WERI-Rb-1 (cell line): ENCODE measurements at places on chromosomes 12 and 14.
A peak's percentile ranks its signal among the peaks of the same experiment; 100 is the strongest.

DNA sequence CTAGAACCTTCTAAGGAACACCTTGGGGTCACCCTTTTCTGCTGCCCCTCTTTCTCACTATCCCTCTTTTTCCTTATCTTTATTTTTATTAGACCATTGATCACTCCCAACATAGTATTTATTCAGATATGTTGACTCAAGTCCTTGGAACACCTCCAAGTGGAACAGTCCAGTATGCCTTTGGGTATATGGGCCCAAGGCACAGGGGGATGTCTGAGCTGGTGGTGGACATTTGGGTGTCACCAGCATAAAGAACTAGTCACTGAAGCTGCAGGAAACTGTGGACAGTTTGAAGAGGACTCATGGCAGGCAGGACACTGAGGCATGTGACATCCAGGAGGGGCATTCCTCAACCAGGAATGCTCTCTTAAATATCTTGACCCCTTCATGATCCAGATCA lies 105.6 kb downstream of the VEZT start:
- no peak for DNase-seq

DNA sequence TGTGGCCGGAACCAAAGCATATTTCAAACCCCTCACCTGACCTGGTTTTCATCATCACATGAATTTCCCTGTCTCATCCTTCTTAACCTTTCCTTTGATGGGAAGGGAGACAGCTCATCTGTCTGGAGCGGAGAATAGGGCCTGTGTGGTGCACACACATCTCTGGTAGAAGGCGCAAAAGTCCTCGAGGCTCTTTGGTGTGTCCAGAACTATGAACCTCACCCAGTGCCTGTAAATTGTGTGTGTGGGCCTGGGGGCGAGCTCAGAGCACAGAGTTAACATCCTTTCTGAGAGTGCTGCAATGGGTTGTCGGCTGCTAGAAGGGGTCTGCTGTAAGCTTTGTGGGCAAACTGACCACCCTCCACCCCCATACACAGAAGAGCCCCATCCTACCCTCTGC lies 749 bp downstream of the GALNT6 start:
- DNase-seq = no peak

DNA sequence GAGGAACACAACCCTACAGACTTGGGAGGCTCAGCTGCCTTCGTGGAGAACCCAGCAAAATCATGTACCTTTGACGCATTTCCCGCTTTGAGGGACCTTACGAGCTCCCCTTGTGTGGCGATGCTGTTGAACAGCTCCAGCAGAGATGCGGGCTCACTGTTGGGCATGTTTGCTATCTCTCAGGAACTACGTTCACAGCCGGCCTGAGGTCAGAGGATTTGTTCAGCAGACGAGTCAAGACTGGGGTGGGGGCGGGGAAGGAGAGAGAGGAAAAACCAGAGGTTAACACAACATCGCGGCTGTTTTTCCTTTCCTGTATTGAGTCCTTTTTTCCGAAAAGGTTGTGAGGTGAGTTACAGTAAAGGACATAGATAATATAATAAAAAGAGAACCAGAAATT lies 45.9 kb downstream of the SLC25A47 start:
- no peak for DNase-seq

DNA sequence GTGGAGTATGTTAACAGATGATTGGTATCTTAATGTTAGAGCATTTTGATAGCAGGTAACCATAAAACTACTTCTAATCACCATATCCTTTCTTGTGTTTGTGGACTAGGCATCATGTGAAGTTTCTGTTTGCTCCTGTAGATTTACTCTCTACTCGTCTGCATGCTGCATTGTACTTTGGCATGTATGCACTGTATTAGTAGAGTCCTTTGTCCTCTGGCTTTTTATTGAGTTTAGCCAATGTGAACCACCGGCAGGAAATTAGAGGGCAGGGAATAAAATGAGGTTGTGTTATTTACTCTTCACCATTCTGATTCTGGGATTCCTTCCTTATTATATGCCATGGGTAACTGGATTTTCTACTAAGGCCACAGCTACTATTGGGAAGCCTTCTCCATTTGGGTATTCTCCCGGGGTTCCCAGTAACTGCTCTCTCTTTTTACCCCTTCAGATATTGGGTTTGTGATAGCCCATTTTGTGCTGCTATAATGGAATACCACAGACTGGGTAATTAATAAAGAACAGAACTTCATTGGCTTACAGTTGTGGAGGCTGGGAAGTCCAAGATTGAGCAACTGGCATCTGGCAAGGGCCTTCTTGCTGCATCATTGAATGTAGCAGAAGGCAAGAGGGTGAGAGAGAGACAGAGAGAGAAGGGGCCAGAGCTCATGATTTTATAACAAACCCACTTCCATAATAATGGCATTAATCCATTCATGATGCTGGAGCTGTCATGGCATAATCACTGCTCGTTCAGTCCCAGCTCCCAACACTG lies 22.4 kb downstream of the FAM177A1 start:
- no peak for DNase-seq

GRCh38 chr14:71985538-71986189 lies 53.4 kb downstream of the RGS6 start:
- DNase-seq = no peak

DNA sequence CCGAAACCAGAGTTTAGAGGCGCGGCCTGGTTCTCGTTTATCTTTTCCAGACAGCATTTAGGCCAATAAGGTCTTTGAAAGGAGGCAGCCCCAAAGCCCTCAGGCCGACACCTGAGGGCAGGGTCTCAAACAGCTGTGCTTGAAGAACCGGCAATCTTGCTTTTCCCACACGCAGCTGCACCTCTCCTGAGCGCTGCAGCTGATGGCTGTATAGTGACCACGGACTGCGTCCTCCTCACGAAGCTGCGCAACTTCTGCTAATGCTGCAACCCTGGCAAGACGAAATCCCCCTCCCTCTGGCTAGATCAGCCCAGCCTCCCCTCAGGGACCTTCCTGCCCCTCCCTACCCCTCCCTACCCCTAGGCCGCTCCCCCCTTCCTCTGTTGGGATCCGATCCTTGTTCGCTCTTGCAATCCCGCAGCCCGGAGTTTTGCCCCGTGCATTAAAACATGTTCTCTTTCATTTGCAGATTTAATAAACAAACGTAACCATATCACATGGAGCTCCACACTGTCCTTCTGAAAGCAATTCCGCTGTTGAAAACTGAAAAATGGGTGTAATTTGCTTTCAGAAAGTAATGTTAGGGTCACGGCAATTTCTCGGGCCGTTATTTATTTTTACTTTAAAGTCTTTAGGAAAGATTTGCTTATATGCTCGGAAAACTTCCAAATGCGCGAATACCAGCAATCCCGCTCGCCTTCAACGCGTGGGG lies 4.8 kb upstream of the PAX9 start:
- no peak for DNase-seq

DNA sequence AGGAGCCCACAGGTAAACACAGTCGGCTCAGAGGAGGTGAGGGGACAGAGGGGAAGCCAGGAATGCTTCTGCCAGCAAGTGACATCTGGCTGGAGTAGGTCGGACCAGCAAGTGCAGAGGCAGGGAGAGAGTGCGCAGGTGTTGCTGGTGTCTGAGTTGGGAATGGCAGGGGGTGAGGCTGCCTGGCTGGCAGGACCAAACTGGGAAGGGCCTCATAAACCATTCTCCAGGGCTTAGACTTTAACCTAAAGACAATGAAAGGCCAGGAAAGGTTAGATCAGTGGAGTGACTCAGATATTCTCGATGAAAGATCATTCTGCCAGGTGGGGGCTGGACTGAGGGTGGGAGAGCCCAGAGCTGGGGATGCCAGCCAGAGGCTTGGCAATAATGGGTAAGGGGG lies 66.4 kb downstream of the ITPK1 start:
- DNase-seq = no peak

GRCh38 chr12:23930599-23930998 lies 18.9 kb downstream of the SOX5 start:
- DNase-seq = no peak

DNA sequence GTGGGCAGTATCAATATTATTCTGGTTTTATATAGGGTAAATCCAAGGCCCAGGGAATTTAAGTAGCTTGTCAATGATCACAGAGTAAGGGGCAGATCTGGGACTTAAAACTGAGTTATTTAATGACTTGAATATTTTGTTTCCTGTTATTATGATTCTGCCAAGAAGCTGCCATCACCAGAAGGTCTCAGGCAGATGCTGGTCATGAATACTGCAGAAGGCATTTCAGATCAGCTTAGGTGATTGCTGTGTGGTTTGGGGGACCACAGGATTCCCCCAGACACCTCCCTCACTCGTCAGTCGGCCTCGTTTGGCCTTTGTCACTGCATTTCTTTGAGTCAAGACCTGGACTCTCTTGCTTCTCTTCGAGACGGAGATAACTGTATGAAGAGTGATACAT lies 47.7 kb upstream of the EVL start:
- no peak for DNase-seq

GRCh38 chr12:103442822-103443221 lies 52.9 kb downstream of the C12orf42 start:
- DNase-seq = no peak

DNA sequence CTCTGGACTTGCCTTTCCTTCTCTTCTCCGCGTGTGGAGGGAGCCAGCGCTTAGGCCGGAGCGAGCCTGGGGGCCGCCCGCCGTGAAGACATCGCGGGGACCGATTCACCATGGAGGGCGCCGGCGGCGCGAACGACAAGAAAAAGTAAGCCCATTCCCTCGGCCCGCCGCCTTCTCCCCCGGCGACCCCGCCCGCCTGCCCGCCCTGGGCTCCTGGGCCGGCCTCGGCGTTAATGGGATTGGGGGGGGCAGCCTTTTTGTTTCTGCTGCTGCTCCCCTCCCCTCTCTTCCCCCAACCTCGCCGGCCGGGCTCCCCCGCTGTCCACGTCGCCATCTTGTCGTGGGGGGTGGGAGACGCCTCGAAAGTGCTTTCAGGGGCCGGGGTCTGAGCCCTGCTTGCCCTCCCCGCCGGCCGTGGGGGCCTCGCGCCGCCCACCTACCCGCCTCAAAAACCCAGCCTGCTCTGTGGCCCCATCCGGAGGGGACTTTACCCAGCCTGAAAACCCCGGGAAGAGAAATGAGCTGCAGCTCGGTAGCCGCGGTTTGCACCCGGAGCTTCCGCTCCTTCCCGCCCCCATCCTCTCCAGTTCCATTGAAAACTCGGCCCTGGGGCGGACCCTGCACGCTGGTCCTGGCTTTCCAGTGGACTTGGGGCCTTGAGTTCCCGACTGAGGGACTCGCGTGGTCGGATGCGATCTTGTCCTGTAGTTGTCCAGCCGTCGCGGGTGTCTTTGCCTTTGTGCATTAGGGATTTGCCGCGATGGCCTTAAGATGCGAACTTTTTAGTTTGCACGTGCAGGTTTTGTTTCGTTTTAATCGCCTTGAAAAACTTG lies 598 bp downstream of the HIF1A start:
- peak; percentile 73 for DNase-seq

- peak; percentile 77 for DNase-seq
Observed at GRCh38 chr12:77685112-77685511, 145.6 kb upstream of the NAV3 start.

DNA sequence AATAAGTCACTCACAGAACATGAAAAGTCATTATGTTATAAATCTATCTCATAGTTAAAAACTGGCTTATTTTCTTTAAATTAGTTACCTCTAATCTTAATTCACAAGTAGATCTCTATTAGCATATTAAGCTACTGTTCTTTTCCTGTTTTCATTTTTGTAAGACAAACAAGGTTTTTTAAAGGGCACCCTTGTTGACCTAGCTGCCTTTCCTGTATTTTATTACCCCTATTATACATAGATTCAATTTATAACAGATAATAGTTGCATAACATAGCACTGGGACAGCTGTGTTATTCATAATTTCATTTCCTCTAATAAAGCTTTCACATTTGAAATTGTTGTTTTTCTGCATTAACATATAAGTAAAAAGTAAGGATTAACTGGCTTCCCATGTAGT lies 1500.7 kb upstream of the FLRT2 start:
- no peak for DNase-seq

- DNase-seq = no peak
Observed at GRCh38 chr12:69096669-69097335, 142.6 kb upstream of the CPSF6 start.

- no peak for DNase-seq
Observed at GRCh38 chr12:53217051-53217930, 10.2 kb upstream of the ITGB7 start.

GRCh38 chr12:110798461-110798860 lies 48.3 kb upstream of the CCDC63 start:
- DNase-seq = no peak

- DNase-seq = no peak
Observed at GRCh38 chr12:95980437-95980836, 15.7 kb downstream of the HAL start.

DNA sequence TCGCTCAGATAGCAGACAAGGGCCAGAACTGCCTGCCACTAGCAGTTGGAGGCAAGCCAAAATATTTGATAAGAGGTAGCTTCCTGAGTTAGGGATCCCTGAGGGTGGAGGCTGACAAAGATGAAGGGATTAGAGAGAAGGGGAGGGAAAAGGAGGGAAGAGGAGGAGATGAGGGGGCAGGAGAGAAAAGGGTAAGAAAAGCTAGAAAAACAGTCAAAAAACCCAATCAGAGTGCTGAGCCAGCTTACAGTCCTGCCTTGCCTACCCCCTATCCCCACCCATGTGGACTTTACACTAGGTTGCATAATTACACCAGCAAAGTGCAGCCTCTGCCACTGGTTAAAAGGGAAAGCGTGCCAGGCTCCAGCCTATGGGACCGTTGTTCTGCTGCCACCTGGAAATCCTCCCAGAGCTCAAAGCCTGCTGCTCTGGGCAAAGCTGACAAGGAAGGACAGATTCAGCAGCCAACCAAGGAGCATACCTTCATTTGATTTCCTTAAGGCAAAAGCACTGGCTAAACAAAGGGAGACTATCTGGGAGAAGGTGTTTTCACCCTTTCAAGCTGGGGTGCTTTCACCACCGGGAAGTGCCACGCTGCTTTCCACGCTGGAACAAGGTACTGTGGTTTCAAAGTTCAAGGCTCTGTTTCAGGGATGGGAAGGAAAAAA lies 3.8 kb upstream of the NUMB start:
- peak; percentile 14 for DNase-seq

DNA sequence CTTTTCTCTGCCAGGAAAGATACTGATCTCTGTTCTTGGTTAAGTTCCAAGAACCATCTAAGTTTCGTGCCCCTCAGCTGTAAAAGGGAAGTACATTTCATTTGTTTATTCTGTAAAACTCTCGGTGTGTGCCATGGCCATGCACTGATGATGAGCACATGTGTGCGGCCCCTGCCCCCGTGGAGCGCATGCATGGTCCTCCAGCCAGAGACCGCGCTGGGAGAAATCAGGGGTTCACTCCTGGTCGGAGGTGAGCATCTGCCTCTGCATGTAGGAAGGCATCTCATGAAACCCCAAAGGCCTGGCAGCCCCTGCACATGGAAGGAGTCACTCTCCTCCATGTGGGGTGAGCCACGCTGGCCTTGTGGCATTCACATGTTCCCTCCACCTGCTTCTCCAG lies 102.5 kb upstream of the RTL1 start:
- DNase-seq = no peak
